CD4-positive, alpha-beta T cell treated with Interleukin-6 for 4 hours (primary cell): ENCODE measurements at places on chromosomes 6 and 20.

DNA sequence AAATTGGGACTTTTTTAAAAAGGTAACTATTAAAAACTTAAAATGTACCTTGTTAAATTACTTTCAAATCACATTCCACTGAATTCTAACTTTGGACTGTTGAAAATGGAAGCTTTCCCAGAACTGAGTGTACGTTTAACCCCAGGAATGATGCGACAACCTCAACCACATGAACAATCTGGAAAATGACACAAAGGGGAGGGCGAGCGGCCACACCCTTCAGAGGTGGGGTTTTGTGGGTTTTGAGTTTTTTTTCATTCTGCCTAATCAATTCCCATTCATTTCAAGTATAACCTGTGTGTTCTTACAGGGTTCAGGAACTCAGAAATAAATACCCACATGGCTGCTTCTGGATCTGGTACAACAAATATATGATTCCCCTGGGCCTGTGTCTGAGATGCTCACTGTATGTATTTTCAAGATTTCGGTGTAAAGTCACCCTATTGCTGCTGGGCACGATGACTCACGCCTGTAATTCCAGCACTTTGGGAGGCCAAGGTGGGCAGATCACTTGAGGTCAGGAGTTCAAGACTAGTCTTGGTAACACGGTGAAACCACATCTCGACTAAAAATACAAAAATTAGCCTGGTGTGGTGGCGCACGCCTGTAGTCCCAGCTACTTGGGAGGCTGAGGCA lies 21.6 kb downstream of the CNKSR3 start:
- no peak for DNase-seq

- DNase-seq, result no peak
Observed at GRCh38 chr6:148059869-148060268, 282.8 kb upstream of the SASH1 start.

- no peak for DNase-seq
Observed at GRCh38 chr6:163311830-163312229, 102.7 kb upstream of the QKI start.

DNA sequence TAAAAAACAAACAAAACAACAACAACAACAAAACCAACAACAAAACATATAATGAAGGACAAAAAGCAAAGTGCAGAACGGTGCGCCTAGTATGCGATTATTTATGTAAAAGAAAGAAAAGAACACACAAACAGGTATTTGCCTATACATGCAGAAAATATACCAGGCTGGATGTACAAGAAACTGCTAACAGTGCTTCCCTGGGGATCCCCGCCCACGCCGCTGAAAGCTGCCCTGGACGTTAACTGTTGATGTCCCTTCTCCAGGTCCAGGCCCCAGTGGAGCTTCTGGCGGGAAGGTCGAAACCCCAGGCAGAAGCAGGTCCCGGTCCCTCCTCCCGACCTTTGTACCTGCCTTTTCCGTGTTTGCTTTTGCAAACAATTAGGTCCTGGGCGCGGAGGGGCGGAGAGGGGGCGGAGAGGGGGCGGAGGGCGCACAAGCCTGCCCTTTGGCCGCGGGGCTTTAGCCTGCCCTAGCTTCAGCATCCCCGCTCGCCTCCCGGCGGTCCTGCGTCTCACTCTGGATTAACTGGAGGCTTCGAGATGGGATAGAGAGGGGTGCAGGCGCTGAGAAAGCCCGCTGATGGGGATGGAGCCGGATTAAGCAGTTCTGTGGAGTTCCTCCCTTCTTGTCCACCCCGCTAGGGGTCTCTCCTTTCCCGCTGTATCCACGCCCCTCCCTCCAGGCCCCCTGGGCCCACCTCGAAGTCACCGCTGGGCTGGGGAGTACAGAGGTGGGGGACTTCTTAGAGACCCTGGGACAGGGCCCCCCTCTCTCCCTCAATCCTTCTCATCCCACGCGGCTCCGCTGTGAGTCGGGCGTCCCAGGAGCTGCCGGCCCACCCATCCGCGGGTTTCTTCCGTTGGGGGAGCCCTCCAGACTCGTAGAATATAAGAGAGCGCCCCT lies 8.2 kb upstream of the AHCY start:
- no peak for DNase-seq

- DNase-seq, result no peak
Observed at GRCh38 chr6:57822896-57823358, 505.5 kb downstream of the PRIM2 start.

DNA sequence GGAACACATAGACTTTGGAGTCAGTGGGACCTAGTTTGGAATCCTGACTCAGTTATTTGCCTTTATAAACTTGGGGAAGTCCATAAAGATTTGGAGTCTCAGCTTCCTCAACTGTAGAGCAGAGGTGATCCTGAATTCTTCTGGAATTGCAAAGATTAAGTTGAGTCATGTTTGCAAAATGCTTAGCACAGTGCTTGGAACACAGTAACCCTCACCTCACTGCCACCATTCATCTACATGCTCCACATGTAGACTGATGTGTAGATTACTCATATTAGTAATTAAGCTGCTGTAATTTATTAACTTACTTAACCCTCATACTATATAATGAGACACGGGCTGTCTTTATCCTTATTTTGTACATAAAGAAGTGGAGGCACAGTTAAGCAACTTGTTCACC lies 61.4 kb downstream of the LAMP5 start:
- no peak for DNase-seq

- no peak for DNase-seq
Observed at GRCh38 chr6:4066029-4066755, 12.7 kb downstream of the FAM217A start.

- no peak for DNase-seq
Observed at GRCh38 chr20:49987015-49987867, 4.5 kb downstream of the SNAI1 start.

DNA sequence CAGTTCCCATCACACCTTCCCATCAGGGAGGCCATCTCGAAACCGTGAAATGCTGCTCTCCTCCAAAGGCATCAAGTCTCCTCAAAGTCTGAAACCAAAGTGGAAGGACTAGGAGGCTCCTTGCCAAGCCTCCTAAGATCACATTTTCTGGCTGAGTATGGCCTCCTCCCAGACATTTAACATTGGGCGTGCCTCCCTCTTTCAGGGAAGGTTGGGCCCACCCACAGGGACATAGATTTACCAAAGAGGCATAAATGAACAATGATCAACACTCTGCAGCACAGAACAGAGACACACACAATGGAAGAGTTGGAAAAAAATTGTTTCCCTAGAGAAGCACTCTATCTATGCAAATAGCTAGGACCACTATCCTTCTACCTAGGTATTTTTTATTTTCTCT lies 381.8 kb downstream of the MAFB start:
- no peak for DNase-seq

- DNase-seq, result no peak
Observed at GRCh38 chr6:147131532-147132128, 72.6 kb upstream of the STXBP5 start.

GRCh38 chr6:1025821-1026220 lies 286.1 kb upstream of the FOXQ1 start:
- DNase-seq, result no peak

DNA sequence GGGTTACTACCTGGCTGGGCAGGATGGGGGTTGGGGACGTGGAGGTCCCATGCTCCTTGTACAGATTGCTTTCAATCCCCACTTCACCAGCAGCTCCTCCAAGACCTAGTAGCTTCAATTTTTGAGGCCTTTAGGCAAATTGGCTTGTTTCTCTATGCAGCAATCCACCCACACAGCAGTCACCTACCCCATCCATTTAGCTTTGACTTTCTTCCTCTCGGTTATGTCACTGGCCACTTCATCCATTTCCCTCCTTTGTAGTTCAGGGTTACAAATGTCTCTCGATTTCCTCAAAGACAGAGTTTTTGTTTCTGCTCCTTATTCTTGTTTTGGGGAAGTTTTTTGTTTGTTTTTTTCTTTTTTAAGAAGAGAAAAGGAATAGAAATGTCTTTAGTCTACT lies 33.4 kb upstream of the RSPO4 start:
- no peak for DNase-seq

DNA sequence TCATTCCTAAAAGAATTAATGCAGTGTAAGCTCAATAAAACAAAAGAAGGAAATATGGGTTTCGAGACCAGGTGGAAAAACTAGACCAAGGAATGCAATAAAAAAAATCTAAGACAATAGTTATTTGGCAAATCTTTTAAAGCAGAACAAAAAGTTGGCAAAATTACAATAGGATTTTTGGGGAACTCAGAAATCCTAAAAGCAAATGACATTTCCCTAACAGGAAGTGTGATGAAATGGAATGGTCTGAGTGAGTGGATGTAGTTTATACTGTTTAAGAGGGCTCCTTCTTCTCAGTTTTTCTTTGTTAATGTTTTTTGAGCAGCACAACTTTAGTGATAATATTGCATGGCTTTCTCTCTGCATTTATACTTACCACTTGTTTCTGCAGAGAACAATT lies 190.0 kb downstream of the PLCB4 start:
- no peak for DNase-seq

DNA sequence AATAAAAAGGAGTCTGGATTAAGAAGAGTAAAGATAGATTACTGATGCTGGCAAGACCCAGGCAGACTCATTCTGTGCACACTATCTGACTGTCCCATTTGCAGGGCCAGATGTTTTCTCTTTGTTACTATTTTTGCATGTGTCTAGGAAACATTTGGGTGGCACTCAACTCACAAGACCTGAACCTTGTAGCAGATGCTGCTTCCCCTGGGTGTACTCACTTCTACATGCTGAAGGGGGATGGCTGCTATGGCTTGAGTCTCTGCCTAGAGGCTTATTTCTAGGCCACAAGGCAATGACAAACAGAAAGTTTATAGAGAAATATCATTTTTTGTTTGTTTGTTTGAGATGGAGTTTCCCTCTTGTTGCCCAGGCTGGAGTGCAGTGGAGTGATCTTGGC lies 351.4 kb downstream of the FOXA2 start:
- DNase-seq, result no peak

GRCh38 chr20:60937585-60937984 lies 314.5 kb upstream of the CDH4 start:
- DNase-seq, result no peak

DNA sequence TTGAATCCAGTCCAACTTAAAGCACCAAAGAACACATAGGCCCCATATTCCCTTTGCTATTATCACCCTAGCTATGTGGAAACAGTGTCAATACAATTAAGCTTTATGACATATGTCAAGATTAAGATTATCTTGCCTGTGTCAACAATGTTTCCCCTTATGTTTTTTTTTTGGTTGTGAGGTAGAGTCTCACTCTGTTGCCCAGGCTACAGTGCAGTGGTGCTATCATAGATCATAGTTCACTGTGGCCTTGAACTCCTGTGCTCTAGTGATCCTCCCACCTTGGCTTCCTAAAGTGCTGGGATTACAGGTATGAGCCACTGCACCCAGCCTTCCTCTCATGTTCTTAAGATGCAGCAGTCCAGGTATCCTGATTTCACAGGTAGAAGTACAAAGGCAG lies 17.8 kb downstream of the AFG1L start:
- DNase-seq, result no peak

- no peak for DNase-seq
Observed at GRCh38 chr20:20465252-20465651, 97.3 kb downstream of the INSM1 start.

GRCh38 chr6:168007592-168008338 lies 10.3 kb downstream of the KIF25 start:
- no peak for DNase-seq

GRCh38 chr6:50966532-50966931 lies 147.9 kb downstream of the TFAP2B start:
- DNase-seq, result no peak

GRCh38 chr6:42029062-42029685 lies 21.1 kb upstream of the TAF8 start:
- no peak for DNase-seq

DNA sequence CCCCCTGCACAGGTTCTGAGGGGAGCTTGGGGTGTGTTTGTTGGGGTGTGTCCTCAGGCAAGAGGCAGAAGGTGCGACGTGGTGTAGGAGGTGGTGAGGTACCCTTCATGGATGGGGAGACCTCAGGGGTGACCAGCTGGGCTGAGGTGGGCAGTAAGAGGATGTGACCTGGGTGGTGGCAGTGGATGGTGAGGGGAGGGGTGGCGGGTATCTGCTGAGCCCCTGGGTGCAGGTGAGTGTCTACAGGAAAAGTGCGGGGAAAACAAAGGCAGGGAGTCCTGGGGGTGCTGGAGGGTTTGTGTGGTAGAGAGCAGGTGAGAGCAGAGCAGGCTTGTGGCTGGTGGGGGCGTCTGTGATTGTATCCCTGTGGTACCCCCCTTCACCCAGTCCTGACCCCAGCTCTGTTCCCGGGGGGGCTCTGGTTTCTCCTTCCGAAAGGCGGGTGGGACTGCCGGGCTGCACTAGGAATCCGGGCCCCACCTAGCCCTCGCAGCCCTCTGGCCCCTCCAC lies 631 bp downstream of the RAET1L start:
- DNase-seq, result no peak

GRCh38 chr20:53974785-53975555 lies 95.4 kb downstream of the BCAS1 start:
- DNase-seq, result no peak

- no peak for DNase-seq
Observed at GRCh38 chr20:7579888-7580287, 360.4 kb downstream of the HAO1 start.

GRCh38 chr20:1328680-1329330 lies at the start of gene SDCBP2:
SDCBP2 (minus strand) TSS chr20:1329139; CDS start chr20:1320416, 8,723 bp downstream.
- no peak for DNase-seq

GRCh38 chr20:43567477-43567876 lies 8.7 kb downstream of the SGK2 start:
- no peak for DNase-seq

DNA sequence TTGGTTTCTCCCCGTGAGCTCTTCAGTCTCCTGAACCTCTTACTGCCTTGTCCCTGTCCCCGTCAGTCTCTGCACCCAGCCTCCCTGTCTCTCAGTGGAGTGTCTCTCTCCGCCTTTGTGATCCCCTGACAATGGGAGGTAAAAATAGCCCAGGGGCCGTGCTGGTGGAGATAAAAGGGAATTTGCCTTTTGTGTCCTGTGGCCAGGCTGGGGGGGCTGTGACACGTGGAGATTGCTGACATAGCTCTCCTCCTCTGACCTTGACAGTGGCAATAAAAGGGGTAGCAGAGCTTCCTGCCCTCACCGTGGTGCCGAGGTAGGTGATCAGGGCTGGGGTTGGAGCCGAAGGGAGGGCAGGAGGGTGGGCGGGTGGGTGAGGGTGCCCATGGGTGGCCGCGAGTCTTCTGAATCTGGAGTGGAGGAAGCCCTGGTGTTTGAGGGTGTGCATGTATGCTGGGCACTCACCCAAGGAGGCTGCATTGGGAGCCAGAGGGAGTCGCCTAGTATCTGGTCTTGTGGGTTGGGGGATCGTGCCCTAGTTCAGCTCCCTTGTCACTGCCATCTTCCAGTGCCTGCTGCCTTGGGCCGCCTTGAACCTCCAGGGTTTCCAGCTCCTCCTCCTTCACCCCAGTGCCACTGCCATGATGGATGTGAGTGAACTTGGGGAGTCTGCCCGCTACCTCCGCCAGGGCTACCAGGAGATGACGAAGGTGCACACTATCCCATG lies 21.9 kb downstream of the MYH7B start:
- DNase-seq, result no peak

GRCh38 chr6:144077871-144078270 lies 17.5 kb downstream of the SF3B5 start:
- DNase-seq, result no peak

DNA sequence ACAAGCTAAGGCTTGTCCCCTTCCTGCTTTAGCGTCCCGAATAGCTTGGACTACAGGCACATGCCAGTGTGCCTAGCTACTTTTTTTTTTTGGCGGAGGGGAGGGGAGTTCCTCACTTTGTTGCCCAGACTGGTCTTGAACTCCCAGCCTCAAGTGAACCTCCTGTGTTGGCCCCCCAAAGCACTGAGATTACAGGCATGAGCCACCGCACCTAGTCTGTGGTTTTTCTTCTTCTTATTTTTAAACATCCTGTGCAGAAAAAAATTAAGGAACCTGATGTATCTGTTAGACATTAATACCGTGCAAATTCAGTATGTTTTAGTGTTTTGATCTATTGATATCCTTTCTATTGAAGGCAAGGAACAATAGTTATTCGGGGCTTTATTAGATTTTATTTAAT lies 25.7 kb downstream of the HIVEP1 start:
- peak; percentile 35 for DNase-seq
